ENCODE measurements at places on chromosomes 13 and 19.

DNA sequence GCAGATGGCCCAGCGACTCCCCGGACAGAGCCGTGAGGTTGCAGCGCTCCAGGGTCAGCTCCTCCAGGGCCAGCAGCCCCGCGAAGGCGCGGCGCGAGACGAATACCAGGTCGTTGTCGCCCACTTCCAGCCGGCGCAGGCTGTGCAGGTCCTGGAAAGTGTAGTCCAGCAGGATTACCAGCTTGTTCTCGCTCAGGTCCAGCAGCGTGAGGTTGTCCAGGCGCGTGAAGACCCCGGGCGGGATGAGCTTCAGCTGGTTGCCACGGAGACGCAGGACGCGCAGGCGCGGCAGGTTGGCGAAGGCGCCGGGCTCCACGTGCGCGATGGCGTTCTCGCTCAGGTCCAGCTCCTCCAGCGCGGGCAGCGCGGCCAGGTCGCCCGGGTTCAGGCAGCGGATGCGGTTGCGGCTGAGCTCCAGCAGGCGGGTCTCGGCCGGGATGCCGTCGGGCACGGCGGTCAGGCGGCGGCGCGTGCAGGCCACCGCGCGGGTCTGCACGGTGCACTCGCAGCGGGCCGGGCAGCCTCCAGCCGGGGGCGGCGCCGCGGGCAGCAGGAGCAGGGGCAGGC, 9.3 kb upstream of the PEAK3 start:
- no peak for DNase-seq

DNA sequence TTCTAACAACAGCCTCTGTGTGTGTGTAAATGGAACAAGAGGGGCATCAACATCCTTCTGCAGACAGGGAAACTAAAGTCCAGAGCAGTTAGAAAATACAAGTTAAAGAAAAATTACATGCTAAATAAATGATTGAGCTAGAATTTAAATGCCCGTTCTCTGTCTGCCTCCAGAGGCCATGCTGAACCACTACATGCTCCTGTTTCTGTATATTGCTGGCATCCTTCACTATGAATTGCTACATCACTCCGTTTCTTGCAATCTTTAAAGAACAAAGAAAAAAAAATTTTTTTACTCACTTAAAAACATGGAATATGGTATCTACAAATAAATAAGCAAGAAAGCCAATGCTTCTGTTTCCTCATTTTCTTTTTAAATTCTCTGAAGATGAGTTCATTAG, 47.9 kb downstream of the DCT start:
- DNase-seq: no peak

GRCh38 chr19:22517496-22518411, 95.6 kb upstream of the ZNF98 start:
- no peak for DNase-seq

- no peak for DNase-seq
Observed at GRCh38 chr13:46079770-46080169, 25.1 kb downstream of the CPB2 start.

DNA sequence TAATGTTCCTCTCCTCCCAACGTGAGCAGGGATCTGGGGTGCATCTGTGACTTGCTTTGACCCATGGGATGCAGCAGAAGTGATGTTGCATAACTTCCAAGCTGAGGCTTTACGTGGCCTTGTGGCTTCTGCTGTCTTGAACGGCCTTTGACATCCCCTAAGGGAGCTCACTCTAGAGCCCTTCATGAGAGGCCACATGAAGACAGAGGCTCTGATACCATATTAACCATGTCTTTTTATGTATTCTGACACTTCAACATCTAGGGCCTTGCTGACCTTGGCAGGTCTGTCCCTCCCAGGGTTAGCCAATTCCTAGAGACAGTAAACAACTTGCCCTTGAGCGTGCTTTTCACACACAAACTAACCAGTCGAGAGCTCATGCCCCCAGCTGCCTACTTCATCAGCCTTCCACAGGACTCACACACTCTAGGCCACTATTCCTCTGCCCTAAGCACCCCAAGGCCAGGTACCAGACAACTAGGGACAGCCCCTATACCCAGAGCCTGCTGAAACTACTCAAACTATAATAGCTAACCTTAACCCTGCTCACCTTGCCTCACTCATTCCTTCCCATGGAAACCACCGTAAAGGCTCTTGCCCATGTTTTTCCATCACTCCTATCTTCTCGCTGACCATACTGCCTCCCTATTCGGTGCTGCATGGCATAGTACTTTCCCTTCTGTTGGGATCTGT, 45.4 kb downstream of the CCDC70 start:
- DNase-seq: no peak

DNA sequence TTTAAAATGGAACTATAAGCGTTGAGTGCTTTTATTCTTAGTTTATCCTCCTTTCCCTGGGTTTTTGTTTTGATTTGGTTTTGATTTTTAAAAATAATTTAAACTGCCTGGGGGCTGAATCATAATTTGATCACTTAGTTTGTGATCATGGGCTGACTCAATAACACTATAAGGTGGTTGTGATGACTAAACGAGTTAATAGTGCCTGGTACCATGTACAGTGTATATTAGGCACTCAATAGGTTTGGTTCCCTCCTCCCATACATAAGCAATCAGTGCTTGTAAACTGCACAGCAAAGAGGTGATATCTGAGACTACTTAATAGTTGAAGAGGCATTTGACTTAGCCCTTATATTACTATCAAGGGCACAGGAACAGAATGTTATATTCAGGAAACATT, 200.9 kb upstream of the RFC3 start:
- DNase-seq: no peak

- DNase-seq: no peak
Observed at GRCh38 chr19:48543121-48543710, 8.8 kb upstream of the SULT2B1 start.

DNA sequence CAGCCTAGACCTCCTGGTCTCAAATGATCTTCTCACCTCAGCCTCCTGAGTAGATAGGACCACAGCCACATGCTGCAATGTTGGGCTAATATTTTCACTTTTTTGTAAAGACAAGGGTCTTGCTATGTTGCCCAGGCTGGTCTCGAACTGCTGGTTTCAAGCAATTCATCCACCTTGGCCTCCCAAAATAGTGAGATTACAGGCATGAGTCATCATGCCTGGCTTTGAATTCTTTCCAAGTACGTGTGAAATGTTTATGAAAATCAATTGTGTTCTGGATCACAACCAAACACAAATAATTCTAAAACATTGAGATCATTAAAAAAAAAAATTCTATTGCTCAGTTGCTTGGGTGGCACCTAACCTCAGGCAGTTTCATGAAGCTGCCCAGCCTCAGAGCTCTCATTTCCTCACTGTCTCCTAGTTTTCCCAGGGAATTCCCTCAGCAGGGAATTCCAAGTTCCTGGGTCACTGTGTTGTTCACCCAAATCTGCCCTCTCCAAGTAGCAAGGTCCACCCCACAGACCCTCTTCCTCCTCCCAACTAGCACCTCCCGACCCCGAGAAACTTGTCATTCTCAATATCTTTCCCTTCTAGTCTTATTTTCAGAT, 44.8 kb downstream of the ING1 start:
- DNase-seq: no peak

GRCh38 chr19:3407556-3408516, 41.5 kb downstream of the NFIC start:
- peak; percentile 71 for DNase-seq
